CD4-positive, CD25-positive, alpha-beta regulatory T cell (primary cell): ENCODE measurements at places on chromosomes 7 and 10.
A peak's percentile ranks its signal among the peaks of the same experiment; 100 is the strongest.

DNA sequence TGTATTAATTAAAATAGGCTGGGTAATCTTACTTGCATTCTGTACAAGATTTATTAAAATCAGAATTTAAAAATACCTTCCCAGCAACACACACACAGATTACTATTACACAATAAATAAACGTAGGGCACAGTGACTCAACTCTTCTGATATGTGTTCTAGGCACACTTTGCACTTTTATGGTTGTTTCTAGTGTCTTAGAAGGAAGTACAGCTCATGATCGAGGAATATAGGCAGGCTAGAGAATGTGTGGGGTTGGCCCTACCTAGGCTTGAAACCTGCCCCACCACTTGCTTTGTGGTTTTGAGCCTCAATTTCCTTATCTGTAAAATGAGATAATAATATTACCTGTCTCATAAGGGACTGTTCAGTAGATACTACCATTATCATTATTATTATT lies 30.5 kb downstream of the ARMC3 start:
- DNase-seq: no peak

- DNase-seq: no peak
Observed at GRCh38 chr7:13532028-13532753, 457.3 kb downstream of the ETV1 start.

GRCh38 chr10:3172081-3172445 lies 519 bp downstream of the PITRM1 start:
- DNase-seq: peak; percentile 73

DNA sequence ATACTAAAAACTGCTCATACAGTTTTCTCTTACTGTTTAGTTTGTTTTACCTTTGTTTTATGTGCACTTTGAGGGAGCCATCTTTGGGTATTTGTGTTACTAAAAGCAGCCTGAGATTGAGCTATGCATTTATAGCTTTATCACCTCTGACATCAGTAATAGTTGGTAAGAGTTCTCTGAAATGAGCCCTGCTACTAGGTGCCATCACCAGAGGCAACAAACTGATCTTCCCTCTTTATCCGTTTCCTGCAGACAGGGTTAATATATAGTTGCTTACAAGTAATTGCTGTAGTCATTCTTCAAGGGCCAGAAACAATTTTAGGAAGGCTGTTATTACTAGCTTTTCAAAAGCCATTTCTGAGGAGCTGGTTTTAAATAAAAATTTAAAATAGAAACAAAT lies 49.1 kb downstream of the KIF20B start:
- DNase-seq: no peak

DNA sequence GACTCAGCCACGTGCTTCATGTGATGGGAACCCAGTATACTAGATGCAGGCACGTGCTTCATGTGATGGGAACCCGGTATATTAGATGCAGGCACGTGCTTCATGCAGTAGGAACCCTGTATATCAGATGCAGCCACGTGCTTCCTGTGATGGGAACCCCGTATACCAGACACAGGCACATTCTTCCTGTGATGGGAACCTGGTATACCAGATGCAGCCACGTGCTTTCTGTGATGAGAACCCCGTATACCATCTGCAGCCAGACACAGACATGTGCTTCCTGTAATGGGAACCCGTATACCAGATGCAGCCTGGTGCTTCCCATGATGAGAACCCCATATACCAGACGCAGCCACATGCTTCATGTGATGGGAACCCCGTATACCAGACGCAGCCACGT lies 44.0 kb downstream of the MGMT start:
- DNase-seq: no peak

GRCh38 chr7:86844608-86845007 lies 200.9 kb downstream of the GRM3 start:
- no peak for DNase-seq

GRCh38 chr10:121838931-121839330 lies 88.9 kb downstream of the ATE1 start:
- no peak for DNase-seq

- DNase-seq: no peak
Observed at GRCh38 chr7:70712942-70713341, 419.0 kb upstream of the GALNT17 start.

- no peak for DNase-seq
Observed at GRCh38 chr10:4109469-4109868, 324.5 kb upstream of the KLF6 start.

DNA sequence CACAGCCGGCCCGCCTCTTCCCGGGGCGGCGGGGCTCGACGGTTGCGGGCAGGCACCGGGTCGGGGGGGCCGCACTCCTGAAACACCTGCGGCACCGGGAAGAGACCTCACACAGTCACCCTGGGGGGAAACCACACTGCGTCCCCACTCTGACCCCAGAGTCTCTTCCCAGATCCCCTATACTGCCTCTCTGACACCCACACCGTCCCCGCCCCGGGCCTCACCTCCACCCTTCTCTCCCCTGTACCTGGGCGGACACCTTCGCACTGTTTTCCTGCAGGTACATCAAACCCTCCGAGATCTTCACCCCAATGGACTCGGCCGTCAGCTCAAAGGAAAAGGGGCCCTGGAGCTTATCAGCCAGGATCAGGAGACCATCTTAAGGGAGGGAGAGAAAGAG lies 3.4 kb upstream of the GAL3ST4 start:
- DNase-seq: no peak

DNA sequence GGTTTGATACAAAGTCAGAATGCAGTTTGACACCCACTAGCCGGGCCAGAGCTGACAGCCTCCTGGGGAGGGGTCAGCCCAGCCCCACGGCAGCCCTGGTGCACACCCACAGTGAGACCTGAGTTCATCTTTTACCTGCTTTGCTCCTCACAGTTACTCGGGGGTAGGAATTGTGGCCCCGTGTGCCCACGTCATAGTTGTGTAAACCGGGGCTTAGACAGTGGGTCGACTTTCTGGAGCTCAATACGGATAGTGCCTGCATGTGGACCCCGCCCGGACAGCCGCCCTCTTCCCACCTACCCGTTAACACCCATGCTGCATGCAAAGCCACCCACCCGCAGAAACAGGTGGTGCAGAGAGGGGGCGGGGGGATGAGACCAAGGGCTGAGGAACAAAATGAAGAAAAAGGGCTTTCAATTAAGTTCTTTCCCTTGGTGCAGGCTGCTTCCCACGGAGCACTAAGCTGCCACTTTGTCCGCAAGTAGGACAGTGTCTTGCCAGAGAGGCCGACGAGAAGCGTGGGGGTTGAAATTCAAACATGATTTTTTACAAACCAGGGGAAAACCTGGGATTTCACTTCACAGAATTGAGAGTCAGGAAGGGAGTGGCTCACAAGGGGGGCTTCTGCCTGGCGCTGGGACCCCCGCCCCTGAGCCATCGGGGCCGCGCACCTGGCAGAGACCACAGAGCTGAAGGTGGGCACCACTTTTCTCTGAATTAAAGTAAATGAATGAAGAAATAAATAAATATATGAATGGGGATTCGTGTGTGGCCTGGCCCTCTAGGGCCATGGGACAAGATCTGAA lies 24.6 kb upstream of the FOXL3 start:
- no peak for DNase-seq

DNA sequence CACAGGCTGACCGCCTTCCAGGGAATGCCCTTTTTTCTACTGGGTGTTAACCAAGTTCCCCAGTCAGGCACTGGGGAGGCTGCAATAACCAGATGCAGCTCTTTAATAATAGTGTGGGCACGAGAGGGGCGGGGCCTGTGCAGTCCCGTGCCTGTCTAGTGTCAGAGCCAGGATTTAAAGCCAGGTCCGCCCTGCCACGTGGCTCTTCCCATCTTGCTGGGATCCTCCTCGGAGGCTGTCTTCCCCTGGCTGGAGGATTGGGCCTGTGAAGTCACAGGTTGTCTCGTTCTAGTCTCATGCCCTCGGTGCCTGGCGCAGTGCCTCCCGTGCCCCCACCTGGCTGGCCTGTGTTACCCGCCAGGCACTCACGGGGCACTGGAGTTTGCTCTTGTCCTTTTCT lies 25.2 kb downstream of the TMEM120A start:
- no peak for DNase-seq

GRCh38 chr10:76711222-76711997 lies 926.2 kb downstream of the KCNMA1 start:
- DNase-seq: no peak

GRCh38 chr10:5089865-5090264 lies 4.3 kb upstream of the AKR1C3 start:
- no peak for DNase-seq

GRCh38 chr10:119700321-119700954 lies 25.4 kb upstream of the INPP5F start:
- DNase-seq: no peak

DNA sequence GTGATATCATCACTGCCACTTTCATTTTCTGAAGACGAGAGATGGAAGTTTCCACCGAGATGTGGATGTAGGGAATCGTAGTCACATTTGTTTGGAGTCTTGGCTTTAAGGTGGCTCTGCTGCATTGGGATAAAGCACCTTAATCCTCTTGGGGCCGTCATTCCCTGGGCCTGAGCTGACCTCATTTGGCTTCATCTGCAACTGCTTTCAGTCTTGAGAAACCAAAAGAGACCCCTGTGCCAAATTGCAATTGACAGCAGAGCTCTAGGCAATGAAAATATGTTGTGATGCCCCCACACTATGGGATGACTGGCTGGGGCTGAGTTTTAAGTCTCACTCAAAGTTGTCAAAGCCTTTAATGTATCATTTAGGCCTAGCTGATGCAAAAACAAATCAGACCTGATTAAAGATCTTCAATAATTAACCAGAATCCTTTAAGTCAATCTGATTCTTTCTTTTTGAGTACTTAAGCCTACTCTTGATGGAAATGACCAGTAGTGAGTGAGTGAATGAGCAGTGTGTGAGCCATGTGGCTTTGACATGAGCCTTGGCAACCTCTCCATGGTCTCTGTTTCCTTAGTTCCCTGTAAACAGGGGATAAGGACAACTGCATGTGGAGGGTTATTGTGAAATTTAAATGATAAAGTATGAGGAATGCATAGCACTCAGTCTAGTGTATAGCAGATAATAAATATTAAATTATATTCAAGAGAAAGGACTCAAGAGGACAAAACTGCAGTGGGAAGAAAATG lies 155.0 kb downstream of the BMPER start:
- DNase-seq: no peak

DNA sequence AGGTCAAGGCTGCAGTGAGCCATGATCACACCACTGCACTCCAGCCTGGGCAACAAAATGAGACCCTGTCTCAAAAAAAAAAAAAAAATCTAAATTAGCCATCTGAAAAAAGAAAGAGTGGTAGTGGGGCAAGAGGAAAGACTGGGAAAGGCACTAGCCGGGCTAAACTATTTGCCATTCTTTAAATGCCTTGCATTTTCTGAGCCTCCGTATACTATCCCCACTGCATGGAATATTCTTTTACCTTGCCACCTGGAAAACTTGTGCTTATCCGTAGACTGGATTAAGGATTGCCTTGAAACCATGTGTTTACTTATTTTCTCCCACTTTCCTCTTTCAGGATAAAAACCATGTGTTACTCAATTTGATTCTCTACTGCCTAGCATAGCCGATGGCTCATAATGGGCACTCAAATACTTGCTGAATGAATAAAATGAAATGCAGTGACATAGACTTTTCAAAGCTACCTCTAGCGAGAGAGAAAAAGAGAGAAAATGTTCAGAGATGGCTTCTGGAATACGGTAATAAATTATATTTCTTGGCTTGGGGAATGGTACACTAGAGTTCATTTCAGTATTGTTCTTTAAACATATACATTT lies 30.6 kb downstream of the HYCC1 start:
- no peak for DNase-seq

- no peak for DNase-seq
Observed at GRCh38 chr7:80098795-80099194, 35.8 kb upstream of the GNAI1 start.

GRCh38 chr7:30764030-30764975 lies 6.9 kb upstream of the MINDY4 start:
- DNase-seq: no peak

DNA sequence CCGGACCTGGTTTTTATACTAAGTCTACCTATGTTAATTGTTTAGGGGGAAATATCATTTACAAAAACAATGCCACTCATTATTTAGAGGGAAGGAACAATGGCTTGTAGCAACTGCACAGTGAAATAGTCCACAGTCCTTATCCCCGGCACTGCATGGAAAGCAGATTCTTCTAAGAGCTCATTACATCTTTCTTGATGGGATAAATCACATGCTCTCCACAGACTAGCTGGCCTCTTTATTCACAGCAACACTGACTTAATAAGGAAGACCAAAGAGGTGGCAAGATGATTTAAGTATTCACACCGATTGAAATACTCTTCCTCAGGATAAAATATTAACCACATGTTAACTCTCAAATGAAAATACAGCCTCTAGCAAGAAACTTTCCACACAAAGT lies 349.4 kb downstream of the PARD3 start:
- DNase-seq: no peak

DNA sequence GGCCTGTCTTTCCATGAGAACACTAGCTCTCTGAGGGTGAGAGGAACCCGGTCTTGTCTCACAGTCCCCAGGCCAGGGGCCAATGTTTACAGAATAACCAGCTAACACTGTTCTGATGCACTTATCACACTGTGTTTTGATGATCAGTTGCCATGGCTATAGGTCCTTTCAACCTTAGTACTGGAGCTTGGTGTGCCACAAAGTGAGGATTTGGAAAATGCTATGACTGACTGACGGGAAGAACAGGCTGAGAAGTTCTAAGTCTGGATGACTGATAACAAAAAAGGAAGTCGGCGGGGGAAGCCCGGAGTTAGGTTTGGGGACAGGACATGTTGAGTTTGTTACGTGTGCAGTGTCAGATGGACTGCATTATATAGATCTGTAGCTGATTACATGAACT lies 141.8 kb downstream of the CTTNBP2 start:
- DNase-seq: no peak

- no peak for DNase-seq
Observed at GRCh38 chr10:124356701-124357560, 61.8 kb downstream of the OAT start.

- no peak for DNase-seq
Observed at GRCh38 chr10:1515121-1515779, 222.1 kb downstream of the ADARB2 start.

DNA sequence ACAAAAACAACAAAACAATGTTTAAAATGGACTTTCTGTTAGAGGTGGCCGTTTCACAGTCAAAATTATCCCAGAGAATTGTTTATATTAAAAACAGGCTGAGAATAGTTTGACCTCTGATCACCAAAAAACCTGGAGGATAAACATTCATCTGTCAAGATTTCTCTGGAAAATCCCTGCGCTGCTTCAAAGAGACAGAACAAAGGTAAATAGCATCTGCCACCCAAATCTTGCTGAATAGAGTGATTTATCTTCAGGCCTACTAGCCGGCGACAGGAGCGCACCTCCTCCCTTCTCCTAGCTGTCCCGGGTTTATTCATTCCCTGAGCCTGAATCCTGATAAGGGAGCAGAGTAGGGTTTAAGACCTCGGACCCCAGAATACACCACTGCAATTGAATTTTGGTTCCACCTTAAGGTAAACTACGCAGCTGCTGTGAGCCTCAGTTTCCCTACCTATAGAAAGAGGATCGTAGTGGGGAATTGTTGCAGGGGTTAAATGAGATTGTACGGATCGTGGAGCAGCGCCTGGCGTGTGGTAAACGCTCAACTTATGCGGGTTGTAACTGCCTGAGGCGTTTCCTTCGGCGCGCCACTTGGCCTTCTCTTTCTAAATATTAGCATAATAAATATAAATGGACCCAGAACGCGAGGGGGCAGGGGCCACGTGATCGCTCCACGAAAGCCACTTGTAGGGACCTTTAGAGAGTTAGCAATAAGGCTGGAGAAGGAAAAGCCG lies 498 bp upstream of the ST7 start:
- no peak for DNase-seq

- DNase-seq: no peak
Observed at GRCh38 chr10:11018432-11018841, 765 bp downstream of the CELF2 start.
